ENCODE measurements at places on chromosomes 3 and 15.

DNA sequence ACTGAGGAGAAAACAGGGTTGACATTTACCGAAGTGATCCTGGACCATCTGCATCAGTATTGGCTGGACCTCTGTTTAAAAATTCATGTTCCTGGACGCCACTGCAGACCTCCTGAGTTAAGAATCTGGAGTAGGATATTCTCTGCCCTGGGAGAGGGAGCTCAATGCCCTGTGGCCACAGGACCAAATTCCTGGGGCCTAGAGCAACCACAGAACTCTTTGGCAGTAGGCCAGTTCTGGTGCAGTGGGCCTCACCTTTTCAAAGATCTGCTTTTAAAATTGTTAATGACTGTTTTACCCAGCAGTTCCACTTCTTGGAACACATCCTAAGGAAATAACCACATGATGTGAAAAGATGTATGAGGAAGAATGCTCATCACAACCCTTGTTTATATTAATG, 133.3 kb upstream of the ADPGK start:
- no peak for DNase-seq

- no peak for DNase-seq
Observed at GRCh38 chr15:74441248-74441941, 7.6 kb upstream of the SEMA7A start.

DNA sequence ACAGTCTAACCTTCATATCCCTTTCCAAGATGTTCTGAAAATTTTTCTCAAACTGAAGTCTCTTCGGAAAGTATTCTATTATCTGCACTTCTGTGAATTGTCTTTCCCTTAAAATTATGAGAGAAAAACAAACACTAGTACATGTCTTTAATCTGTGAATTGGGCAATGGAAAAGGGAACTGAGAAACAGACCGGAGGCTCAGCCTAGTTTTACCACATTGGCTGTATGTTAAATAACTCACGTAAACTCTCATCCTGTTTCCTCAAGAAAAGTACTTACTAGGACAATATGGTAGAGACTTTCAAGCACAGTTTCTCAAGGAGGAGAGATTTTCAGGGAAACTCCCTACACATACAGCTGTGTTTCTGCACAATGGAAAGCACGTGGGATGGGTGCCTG, 982.2 kb upstream of the SEMA6D start:
- no peak for DNase-seq

GRCh38 chr15:68047826-68048225, 6.3 kb upstream of the PIAS1 start:
- DNase-seq: no peak

GRCh38 chr3:197567904-197568681, 12.3 kb upstream of the BDH1 start:
- no peak for DNase-seq

DNA sequence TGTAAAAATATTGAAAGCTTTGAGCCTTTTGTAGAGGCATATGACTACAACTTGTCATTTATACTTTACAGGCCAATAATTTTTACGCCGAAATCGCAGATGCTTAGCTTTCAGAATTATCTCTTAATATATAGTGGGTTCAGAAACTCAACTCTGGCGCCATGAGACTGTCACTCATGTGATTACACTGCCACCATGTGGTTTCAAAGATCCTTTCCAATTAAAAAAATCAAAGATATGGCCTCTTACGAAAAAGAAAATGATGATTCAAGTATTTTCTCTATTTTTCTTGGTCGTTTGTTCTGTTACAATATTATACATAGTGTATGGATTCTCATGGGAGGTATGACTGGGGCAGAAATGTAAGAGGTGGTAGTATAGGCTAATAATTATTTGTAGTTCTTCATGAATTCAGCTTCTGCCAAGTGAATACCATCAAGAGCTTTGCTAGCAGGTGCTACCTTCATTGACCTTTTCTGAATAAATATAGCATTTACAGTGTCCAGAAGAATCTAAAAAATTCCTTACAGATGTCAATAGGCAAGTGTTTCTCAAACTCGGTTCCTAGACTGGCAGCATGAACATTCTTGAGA, 751.7 kb upstream of the GOLIM4 start:
- DNase-seq: no peak

- DNase-seq: no peak
Observed at GRCh38 chr3:4774531-4774930, 204.7 kb upstream of the BHLHE40 start.

- DNase-seq: no peak
Observed at GRCh38 chr3:114775395-114775794, 371.7 kb downstream of the ZBTB20 start.

GRCh38 chr3:36397841-36398240, 17.5 kb downstream of the STAC start:
- no peak for DNase-seq

DNA sequence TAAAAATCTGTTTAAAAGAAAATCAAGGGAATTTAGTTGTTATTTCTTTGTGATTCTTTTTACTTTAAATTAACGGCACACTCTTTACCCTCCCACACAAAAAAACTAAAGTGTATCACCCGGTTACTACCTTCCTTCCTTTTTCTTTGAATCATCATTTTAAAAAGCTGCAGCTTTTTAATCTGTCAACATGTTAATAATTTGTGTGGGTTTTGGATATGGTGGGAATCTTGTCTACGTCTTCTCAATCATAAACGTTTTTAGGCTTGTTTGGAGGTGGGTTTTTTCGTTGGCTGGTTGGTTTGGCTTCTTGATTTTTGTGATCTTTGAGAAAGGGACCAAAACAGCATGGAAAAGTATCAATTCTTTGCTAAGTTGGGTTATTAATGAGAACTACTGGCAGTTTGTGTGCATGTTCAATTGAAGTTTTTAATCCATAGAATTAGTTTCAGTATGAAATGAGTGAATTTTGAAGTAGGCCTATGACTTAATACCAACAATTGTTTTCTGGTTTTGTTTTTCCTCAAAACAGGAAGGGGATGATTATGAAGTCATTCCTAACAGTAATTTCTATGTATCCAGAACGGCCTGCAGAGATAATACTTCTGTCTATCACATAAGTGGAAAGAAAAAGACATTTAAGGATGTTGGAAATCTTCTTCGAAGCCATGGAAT, 4.5 kb downstream of the SMC4 start:
- DNase-seq: no peak

DNA sequence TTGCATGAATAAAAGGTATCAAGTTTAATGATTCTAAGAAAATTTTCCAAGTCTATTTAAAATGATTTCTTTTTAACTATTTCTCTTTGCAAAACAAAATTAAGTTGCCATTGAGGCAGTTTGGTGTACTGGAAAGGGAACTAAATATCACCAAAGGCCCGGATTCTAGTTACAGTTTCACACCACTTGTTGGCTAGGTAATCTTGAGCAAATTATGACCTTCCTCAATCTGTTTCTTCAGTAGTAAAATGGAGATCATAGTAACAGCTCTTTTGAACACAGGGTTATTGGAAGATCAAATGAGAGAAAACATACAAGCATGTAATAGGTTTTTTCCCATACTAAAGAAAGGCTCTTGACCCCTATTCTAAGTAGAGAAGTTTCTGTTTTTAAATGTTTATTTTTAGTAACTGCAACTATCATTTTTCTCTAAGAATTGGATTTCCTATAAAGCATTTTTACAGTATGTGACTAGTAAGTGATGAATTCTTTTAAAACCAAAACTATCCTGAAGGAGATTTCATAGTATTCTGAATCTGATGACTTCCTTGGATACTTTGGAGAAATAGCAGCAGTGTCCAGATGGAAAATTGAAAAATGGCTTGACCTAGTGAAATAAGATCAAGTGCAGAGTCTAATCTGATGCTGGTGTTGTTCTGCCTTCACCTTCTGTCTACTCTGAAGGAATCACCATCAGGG, 15.7 kb downstream of the SCAANT1 start:
- DNase-seq: no peak

Data from CD4-positive, alpha-beta T cell treated with Interleukin-2 at 100 ng/mL for 4 hours (primary cell).